ENCODE measurements at places on chromosomes 5 and 9. TPM values are rescaled to one million over a fixed set of nuclear protein-coding genes. Genes with fewer than 3 reads are reported as not detected.
A peak's percentile ranks its signal among the peaks of the same experiment; 100 is the strongest.

The G3BP1 gene
- total RNA-seq = 60.7 TPM

The GABRA1 gene
- total RNA-seq = 29.8 TPM

- peak; percentile 70 for DNase-seq
Observed at GRCh38 chr9:136939996-136940525, 4.5 kb downstream of the FBXW5 start.

DNA sequence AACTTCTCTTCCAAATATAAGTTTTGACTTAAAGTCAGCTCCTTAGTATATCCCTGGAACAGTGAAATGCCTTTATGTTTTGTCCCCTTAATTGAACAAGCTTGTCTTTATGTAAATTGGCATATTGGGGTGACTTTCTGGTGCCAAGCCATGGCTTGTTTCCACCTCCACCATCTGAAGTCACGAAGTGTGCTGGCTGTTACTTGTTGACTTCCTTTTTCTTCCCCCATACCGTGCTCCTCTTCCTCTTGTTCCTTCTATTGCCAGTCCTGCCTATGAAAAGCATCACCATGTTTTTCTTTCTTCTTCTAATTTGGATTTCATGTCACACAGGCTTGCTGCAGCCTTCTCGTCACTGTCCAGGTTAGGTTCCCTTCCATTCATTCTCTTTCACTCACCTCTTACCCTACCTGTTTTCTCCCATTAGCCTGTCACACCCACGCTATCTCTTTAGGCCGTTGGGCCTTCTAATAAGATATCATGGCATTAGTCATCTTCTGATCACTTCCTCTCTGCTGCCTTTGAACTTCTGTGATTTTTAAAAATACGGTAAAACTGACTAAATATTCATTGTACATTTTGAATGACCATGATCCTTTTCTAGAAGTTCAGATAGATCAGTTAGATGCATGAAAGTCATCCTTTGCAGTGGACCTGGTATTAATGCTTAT is 48.1 kb downstream of the IQGAP2 start:
- no peak for DNase-seq

DNA sequence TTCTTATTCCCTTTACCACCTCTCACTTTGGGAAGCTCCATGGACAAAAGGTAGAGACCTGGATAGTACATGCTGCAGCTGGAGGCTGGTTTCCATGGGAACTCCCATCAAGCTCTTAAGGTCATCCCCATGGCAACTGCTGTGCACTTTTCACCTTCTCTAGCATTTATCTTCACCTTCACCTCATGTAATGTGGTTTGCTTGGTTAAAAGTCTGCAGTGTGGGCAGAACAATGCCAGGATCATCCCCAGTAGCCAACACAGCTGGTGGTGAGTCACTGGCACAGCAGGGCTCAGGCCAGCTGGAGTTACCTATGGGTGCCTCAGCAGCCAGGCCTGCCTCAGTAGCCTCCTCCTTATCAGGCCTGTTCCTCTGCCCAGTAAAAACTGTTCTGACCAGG is 210.5 kb downstream of the GRIA1 start:
- DNase-seq = no peak

- no peak for DNase-seq
Observed at GRCh38 chr9:38419181-38419580, 5.1 kb downstream of the IGFBPL1 start.

DNA sequence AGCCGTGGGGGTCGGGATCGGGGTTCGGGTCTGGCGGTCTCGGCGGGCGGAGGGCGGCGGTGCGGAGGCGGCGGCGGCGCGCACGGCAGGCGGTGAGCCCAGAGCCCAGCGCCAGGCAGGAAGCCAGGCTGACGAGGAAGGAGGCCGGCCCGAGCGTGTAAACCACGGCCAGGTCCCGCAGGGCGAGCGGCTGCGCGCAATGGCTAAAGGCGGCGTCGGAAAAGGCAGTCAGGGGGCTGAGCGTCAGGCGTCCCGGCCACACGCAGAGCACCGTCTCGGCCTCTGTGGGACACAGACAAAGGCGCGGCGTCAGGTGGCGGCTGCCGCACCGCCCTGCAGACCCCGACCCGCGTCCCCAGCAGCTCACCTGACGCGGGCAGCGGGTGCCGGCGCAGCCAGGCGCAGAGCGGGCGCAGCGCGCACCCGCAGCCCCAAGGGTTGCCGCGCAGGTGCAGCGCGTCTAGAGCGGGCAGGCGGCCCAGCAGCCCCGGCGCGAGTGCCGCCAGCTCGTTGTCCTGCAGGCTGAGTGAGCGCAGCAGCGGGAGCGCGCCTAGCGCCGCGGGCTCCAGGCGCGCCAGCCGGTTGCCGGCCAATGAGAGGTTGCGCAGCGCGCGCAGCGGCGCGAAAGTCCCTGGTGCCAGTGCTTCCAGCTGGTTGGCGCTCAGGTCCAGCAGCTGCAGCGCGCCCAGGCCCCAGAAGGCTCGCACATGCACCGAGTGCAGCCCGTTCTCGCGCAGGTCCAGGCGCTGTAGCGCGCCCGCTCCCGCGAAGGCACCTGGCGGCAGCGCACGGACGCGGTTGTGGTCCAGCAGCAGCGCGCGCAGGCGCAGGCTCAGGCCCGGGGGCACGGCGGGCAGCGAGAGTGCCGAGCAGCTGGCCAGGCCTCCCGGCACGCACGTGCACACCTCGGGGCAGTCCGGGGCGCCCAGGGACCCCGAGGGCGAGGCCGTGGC is 671 bp downstream of the LRRC26 start:
- DNase-seq = no peak

Measured in frontal cortex (tissue), 4 donors.